WTC11 (cell line): ENCODE measurements at places on chromosomes 11 and 22. TPM values are rescaled to one million over a fixed set of nuclear protein-coding genes. Genes with fewer than 3 reads are reported as not detected.
A peak's percentile ranks its signal among the peaks of the same experiment; 100 is the strongest.

DNA sequence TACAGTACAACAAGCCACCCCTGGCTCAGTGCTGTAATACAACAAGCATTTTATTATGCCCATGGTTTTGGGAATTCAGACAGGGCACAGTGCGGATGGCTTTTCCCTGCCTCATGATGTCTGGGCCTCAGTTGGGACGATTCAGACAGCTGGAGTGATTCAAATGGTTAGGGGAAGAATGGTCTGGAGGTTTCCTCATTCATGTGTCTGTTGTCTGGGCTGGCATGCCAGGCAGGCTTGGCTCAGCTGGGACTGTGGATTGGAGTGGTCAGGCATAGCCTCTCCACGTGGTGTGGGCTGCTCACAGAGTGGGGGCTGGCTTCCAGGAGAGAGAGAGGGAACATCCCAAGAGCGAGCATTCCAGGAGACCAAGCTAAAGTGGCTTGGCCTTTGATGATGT lies 164.4 kb downstream of the C11orf91 start:
- no peak for DNase-seq
- H3K4me3 ChIP-seq = no peak overlapping the region
- 0 out of 2 replicates have a peak, but pooled peaks cover 3% of the 10 kb centered on the region for H3K36me3 ChIP-seq
- no peaks in the 10 kb centered on the region; the same call in 1 of the 2 replicates for H3K4me1 ChIP-seq
- no peak overlapping the region for H3K27ac ChIP-seq

GRCh38 chr11:1854132-1854948 lies 1.5 kb downstream of the LSP1 start:
- no peaks in the 10 kb centered on the region for H3K4me1 ChIP-seq
- DNase-seq = no peak
- H3K27me3 ChIP-seq = no peaks in the 10 kb centered on the region; the same call in 1 of the 2 replicates
- H3K4me3 ChIP-seq = no peak overlapping the region

- H3K27ac ChIP-seq = no peak overlapping the region
- DNase-seq = no peak
These were observed 220.7 kb upstream of the SESN3 start for GRCh38 chr11:95451682-95452081.

DNA sequence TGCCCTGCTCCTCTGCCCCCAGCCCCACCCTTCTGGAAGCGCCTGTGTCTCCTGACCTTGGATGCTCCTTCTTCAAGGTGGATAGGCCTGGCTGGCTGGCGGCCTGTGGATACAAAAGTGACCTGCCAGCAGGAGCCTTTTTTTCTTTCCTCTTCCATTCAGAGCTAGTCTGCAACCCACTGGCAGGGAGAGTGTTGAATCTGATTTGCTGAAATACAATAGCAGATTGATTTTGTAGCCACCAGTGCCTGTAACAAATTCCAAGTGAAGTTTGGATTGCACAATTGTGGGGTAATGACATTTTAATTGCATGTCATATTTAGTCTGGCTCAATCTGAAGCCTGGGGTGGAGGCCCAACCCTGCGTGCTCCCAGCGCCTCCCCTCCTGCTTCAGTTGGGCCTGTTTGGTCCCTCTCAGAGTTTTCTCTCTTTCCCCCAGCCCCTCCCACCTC lies 97.2 kb downstream of the GRIK4 start:
- no peak overlapping the region for H3K27ac ChIP-seq
- peaks cover 60% of the 10 kb centered on the region for H3K4me1 ChIP-seq
- DNase-seq = no peak
- no peaks in the 10 kb centered on the region; the same call in none of the 2 replicates for H3K27me3 ChIP-seq
- no peaks in the 10 kb centered on the region for H3K36me3 ChIP-seq

DNA sequence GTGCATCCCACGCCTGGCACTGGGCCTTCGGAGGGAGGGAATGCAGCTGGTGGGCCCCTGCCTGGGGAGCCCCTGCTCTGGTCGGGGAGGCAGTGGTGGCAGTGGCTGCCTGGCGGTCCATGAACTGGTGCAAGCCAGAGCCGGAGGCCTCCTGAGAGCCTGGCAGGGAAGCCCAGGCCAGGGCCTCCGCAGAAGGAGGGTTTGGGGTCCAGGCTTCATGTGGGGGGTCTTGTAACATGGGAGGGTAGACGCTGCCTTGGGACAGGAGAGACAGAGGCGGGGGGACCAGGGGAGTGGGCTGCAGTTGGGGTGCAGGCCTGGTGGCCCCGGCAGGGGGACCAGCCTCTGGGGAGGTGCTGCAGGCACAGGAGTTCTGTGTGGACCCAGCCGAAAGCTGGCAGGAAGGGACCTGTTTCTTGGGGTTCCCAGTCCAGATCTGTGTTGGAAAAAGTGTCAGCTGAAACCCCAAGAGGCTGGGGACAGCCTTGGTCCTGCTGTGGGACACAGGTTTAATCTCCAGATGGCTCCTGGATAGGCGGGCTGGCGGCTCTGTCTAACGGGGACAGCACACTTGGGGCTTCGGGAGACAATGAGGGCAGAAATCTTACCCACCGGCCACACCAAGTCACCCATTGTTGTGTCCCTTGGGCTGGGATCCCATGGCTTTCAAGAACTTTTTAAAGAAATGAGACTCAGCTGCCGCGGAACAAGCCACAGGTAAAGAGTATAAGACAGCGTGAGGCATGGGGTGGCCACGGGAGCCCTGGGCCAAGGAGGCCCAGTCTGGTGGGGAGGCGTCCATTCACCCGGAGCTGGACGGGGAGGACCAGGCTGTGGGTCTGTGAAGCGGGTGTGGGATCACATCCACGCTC lies 73.5 kb downstream of the KCNQ1 start:
- H3K36me3 ChIP-seq = no peaks in the 10 kb centered on the region
- no peak overlapping the region for H3K4me3 ChIP-seq
- DNase-seq = peak; percentile 5
- no peaks in the 10 kb centered on the region for H3K4me1 ChIP-seq
- no peak overlapping the region for H3K27ac ChIP-seq
- H3K27me3 ChIP-seq = peaks cover 22% of the 10 kb centered on the region

DNA sequence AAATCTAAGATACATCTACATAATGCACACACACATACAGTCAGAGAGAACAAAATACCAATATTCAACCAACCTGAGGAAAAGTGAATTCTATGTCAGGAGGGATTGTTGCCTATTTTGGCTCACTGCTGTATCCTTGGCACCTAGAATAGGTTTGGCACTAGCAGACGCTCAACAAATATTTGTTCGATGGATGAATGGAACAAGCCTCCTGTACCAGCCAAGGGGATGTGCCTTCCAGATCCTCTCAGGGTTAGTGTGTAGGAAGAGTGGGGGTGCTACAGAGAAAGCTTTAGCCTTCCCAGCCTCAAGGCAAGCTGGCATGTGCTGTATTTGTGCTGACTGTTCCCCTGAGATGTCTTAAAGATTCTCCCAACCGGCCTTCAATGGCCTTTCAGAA lies 23.3 kb upstream of the POU2AF1 start:
- H3K27me3 ChIP-seq = no peaks in the 10 kb centered on the region
- H3K4me3 ChIP-seq = no peak overlapping the region
- DNase-seq = no peak

DNA sequence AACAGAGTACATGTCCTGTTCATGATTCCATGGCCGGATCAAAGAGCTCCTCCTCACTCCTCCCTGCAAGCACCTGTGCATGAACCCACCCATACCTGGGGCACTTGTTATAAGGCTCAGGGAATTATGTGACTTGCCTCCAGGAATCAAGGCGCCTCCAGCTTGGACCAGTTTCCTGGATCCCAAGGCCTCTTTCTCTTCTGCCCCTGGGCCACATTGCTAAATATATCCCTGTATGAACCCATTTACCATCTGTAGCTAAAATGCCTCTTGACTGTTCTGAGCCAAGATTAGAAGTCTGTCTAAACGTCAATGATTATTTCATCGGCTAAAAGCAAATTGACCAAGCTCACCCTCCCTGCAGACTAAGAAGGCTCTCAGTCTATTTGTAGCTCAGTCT lies 135.6 kb downstream of the KIRREL3 start:
- no peaks in the 10 kb centered on the region for H3K36me3 ChIP-seq
- no peak for DNase-seq
- H3K27ac ChIP-seq = no peak overlapping the region
- H3K4me1 ChIP-seq = no peaks in the 10 kb centered on the region

DNA sequence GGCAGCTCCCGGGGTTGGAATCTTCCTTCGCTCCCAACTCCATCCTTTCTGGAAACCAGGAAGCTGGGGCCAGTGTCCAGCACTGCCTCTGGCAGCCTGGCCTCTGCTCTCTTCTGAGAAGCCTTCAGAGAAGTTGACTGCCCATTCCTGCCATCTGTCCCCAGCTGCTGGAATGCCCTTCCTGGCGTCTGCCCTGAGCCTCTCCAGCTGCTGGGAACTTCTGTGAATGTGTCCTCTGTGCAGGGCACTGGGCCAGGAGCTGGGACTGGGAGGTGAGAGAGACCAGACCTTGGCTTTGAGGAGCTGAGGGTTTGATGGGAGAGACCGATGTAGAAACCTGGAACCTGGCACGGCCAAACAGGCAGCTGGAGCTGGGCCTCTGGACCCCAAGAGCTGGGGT lies 5.9 kb upstream of the SOX10 start:
- H3K27me3 ChIP-seq = peaks cover 3% of the 10 kb centered on the region; the same call in 1 of the 2 replicates
- no peak for DNase-seq
- H3K36me3 ChIP-seq = no peaks in the 10 kb centered on the region

- no peak for DNase-seq
- H3K27me3 ChIP-seq = no peaks in the 10 kb centered on the region
- H3K27ac ChIP-seq = peak overlapping the region; percentile 91
- peaks cover 9% of the 10 kb centered on the region for H3K4me1 ChIP-seq
- peaks cover 68% of the 10 kb centered on the region for H3K36me3 ChIP-seq
These were observed 29.1 kb downstream of the ZBED4 start for GRCh38 chr22:49882519-49883293.

- peaks cover 16% of the 10 kb centered on the region for H3K4me1 ChIP-seq
- H3K36me3 ChIP-seq = peaks cover 5% of the 10 kb centered on the region; the same call in 1 of the 2 replicates
- no peak overlapping the region for H3K4me3 ChIP-seq
- no peak overlapping the region for H3K27ac ChIP-seq
- no peak for DNase-seq
- no peaks in the 10 kb centered on the region for H3K27me3 ChIP-seq
These were observed 53.2 kb upstream of the CRTAM start for GRCh38 chr11:122785031-122785541.

- peak overlapping the region; percentile 70 for H3K27ac ChIP-seq
- no peak overlapping the region for H3K4me3 ChIP-seq
- no peaks in the 10 kb centered on the region for H3K27me3 ChIP-seq
- peaks cover 21% of the 10 kb centered on the region for H3K36me3 ChIP-seq
These were observed 12.6 kb downstream of the C22orf23 start for GRCh38 chr22:37940698-37941376.

- no peak overlapping the region; the same call in 1 of the 2 replicates for H3K4me3 ChIP-seq
- H3K27me3 ChIP-seq = no peaks in the 10 kb centered on the region
- H3K27ac ChIP-seq = no peak overlapping the region
- no peak for DNase-seq
- H3K4me1 ChIP-seq = peaks cover 26% of the 10 kb centered on the region
These were observed 798 bp upstream of the OOSP3 start for GRCh38 chr11:59877784-59878183.

GRCh38 chr11:84103096-84103495 lies 816.9 kb upstream of the CCDC90B start:
- H3K4me3 ChIP-seq = no peak overlapping the region
- H3K27ac ChIP-seq = 0 out of 2 replicates have a peak overlapping the region, but pooled peaks have one; percentile 10
- no peak for DNase-seq
- no peaks in the 10 kb centered on the region for H3K36me3 ChIP-seq

DNA sequence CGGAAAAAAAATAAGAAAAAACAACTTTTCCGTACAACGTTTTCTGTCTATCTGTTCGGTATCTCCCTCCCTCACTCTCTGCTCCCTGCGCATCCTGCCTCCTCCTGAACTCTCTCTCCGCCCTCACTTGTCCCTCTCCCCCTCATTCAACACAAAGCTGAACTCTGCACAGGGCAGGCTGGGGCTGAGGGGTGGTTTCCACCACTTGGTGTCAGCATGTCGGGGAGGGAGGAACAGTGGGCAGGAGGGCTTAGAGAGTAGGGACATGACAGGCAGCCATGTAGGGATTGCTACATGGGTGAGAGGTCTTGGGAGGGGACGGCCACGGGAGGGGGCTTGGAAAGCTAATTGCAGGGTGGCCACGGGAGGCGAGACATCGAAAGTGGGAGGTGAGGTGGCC lies 17.6 kb downstream of the SLC22A12 start:
- H3K27ac ChIP-seq = no peak overlapping the region
- H3K4me1 ChIP-seq = peaks cover 7% of the 10 kb centered on the region; the same call in 1 of the 2 replicates
- H3K4me3 ChIP-seq = no peak overlapping the region
- no peak for DNase-seq
- no peaks in the 10 kb centered on the region for H3K36me3 ChIP-seq

GRCh38 chr11:101323997-101324396 lies 194.4 kb upstream of the PGR start:
- no peak overlapping the region for H3K27ac ChIP-seq
- no peaks in the 10 kb centered on the region for H3K27me3 ChIP-seq
- H3K4me1 ChIP-seq = peaks cover 6% of the 10 kb centered on the region; the same call in 1 of the 2 replicates
- DNase-seq = peak; percentile 21
- H3K4me3 ChIP-seq = no peak overlapping the region
- no peaks in the 10 kb centered on the region for H3K36me3 ChIP-seq

DNA sequence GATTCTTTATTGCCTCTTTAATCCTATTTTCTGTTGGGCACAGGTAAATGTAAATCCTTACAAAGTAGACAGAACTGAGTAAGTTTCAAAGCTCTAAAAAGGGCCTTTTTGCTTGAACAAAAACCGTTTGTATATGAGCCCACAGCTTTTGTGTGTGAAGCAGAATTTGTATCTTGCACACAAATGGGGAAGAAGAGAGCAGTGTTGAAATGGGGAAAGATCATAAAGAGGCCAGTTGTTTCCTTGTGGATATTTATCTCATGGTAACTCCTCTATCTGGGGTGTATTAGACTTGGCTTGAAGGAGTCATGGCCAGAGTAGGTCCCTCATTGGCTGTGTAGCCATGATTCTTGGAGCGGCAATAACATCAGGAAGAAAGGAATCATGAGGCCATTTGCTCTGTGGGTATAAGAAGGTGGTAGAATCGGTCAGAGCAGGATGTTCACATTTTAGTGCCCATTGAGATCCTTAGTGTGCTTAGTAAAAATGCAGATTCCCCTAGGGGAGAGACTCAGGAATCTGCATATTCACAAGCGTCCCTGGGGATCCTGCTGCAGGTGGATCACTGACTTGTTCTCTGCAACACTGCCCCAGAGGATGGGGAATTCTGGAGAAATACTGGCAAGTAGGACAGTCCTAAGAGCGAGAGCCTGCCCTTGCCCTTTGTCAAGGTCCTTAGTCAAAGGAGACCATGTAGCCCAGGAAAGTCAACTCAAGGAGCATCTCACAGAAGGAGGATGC lies 126.5 kb downstream of the LDLRAD3 start:
- DNase-seq = peak; percentile 31
- H3K27me3 ChIP-seq = no peaks in the 10 kb centered on the region; the same call in 1 of the 2 replicates
- peaks cover 61% of the 10 kb centered on the region for H3K4me1 ChIP-seq

The TENM4 gene
- total RNA-seq = 17.2 to 25.0 TPM (median 18.1 TPM) in 3 replicates

The PNPLA3 gene
- total RNA-seq = 17.9 to 19.8 TPM (median 19.6 TPM) in 3 replicates

The APOA4 gene
- total RNA-seq = not detected in 3 replicates

The SYT7 gene
- total RNA-seq = 12.5 to 18.9 TPM (median 18.2 TPM) in 3 replicates

The GUCY1A2 gene
- 0.71 to 0.90 TPM (median 0.76 TPM) in 3 replicates for total RNA-seq
